ENCODE measurements at places on chromosomes 4 and X.
A peak's percentile ranks its signal among the peaks of the same experiment; 100 is the strongest.

- no peak for DNase-seq
These were observed 22.2 kb downstream of the KANTR start for GRCh38 chrX:53116101-53116500.

GRCh38 chrX:86121916-86122315 is 26.3 kb upstream of the DACH2 start:
- no peak for DNase-seq

DNA sequence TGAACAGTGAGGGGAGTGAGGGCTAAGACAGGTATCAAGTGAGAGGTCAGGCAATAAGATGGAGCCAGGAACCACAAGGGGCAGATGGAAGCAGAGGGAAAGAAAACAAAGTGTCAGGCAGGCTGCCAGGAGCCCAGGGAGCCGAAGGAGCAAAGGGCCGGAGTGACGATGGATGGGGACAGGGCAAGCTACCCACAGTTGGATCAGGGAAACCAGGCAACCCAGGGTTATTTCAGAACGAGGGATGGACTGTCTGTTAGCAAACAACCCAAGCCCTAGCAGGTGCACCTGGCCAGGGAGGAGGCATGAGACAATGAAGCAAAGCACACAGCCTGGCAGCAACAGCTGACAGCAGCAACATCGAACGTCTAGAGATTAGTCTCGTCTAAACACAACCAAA is 39.2 kb downstream of the SEL1L3 start:
- no peak for DNase-seq

GRCh38 chr4:581753-582361 is 5.8 kb upstream of the TMEM271 start:
- no peak for DNase-seq

GRCh38 chrX:10892621-10893225 is 218.4 kb upstream of the HCCS start:
- no peak for DNase-seq

- DNase-seq, result no peak
These were observed 15.0 kb upstream of the PAGE1 start for GRCh38 chrX:49710744-49711319.

DNA sequence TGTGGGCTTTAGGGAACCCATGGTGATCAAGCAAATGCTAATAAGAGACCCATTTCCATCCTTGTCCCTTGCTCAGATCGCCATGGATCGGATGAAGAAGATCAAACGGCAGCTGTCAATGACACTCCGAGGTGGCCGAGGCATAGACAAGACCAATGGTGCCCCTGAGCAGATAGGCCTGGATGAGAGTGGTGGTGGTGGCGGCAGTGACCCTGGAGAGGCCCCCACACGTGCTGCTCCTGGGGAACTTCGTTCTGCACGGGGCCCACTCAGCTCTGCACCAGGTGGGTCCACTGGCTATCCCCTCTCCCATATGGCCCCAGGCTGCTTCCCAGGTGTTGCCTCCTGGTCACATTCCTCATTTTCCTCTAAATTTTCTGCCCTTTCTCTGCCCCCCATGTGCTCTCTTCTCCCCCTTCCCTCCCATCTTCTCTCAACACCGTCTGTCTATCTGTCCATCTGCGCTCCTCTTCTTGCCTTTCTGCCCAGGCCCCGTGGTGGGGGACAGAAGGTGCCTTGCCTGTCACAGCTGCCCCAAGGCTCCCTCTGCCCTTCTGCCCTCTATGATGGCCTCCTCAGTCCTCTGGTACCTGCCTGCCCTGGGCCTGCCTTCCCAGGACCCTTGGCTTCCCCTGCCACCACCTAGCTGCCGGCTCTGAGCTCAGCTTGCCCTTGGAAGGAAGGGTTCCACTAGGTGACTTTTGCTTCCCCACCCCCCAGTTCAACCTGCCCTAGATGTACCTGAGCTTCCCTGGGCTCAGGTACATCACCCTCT is 5.2 kb downstream of the CDK16 start:
- no peak for DNase-seq

DNA sequence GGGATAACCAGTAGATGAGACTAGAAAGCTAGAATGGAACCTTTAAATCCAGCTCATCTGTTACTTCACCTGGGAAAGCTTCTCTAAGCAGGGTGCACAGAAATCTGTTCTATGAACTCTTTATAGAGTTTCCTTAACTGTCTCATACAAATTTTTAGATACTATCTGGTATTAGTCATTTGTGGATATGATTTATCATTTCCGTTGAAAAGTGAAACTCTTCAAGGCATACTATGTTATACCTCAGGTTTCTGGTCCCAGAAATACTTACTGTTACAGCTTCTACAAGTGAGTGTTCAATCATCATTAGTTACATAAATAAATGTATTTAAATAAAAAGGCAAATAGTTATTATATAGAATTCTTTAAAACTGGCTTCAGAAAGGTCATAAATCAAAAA is 298.3 kb upstream of the AGA start:
- no peak for DNase-seq

GRCh38 chrX:35439692-35440091 is 358.4 kb upstream of the MAGEB16 start:
- DNase-seq, result no peak

GRCh38 chrX:115029869-115030570 is 12.6 kb upstream of the IL13RA2 start:
- DNase-seq, result no peak

- DNase-seq, result no peak
These were observed 86.7 kb upstream of the MAGEA4 start for GRCh38 chrX:151825925-151826485.

- no peak for DNase-seq
These were observed 84.3 kb upstream of the PRSS48 start for GRCh38 chr4:151192556-151193235.

DNA sequence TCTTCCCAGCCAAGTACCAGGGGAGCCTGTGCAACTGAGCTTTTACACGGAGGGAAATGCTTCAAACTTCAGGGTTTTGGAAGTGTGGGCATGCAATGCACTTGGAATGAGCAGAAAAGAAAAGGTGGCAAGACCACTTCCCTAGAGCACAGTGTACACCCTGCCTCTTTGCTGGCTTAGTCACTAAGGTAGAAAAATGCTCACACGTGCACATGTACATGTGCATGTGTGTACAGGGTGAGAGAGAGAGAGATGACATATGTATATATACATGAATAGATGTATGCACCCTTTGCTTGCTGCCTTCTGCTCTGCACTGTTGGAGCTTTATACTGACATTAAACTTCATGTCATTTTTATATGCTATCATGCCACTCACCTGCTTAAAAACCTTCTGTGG is 7.9 kb upstream of the KLF3 start:
- no peak for DNase-seq

- DNase-seq, result no peak
These were observed 44.5 kb upstream of the BLTP1 start for GRCh38 chr4:122107680-122108079.

- no peak for DNase-seq
These were observed 54.8 kb downstream of the ZFX start for GRCh38 chrX:24204331-24204730.

GRCh38 chrX:43269201-43269600 is 386.9 kb upstream of the MAOA start:
- DNase-seq, result no peak

DNA sequence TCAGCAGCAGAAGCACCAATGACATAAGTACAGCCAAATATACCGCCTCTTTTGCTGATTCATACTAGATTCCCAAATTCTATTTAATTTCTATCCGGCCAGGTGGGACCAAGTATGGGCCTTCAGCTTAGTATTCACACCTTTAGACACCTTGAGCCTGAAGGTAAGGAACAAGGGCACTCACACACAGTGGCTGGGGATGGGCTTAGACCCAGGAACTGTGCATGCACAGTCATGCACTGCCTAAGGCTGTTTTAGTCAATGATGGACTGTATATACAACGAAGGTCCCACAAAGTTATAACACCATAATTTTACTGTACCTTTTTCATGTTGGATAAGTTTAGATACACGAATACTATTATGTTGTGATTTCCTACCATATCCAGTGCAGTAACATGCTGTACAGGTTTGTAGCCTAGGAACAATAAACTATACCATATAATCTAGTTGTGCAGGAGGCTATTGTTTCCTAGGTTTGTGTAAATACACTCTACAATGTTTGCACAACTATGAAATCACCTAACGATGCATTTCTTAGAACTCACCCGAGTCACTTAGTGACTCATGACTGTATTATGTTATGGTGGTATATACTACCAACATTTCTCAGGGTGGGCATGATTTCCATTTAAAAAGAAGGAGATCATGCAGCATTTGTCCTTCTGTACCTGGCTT is 9.7 kb upstream of the CLNK start:
- no peak for DNase-seq

DNA sequence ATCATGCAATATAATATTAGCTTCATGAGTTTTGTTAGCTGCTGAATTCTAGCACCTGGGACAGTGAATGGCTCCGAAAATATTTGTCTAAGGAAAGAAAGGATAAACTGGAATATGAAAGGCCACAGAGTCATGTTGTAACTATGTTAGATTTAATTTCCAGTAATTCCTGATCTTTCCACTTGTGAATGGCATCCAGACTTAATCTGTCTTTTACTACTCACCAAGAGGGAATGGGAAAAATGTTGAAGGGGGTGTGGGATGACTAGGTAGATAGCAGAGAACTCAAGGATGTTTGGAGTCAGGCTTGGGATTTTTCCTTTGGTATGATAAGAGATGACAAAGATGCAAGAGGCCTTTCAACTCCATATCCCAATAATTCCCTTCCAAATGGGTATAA is 9.4 kb downstream of the ADH6 start:
- DNase-seq, result no peak

GRCh38 chr4:28686618-28687017 is 1826.0 kb downstream of the STIM2 start:
- DNase-seq, result no peak

DNA sequence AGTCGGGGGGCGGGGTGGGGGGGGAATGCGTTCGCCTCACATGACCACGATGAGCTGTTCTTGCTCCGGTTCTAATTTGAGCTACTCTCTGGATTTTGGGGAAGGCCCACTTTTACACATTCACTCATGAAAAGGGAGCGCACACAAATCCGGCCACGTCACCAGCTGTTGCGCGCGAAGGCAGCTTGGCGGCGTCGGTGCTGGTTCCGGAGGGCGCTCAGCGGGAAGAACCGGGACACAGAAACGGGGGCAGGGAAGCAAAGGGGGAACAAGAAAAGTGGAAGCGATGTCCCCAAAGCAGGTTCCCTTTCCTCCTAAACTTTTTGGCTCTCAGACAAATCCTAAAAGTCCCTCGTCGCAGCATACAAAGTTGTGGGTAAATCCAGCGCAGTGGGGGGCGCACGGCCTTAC is 605 bp downstream of the ANXA5 start:
- no peak for DNase-seq

DNA sequence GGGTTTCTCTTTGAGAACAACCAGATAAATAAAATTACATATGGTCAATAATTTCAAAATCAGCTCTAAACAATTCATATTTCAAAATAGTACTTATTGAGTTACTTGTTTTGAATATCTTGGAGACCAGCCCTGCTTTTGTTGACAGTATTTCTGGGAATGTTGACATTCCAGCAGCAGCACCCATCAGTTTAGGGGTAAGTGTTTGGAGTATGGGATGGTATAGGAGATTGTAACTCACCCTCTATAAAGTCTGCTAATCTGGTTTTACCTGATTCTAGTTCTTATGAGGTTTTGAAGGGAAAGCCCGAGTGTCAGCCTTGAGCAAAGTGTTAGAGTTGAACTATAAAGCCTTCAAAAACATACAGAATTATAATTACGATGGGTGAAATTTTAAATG is 139.2 kb upstream of the ANKRD50 start:
- no peak for DNase-seq

DNA sequence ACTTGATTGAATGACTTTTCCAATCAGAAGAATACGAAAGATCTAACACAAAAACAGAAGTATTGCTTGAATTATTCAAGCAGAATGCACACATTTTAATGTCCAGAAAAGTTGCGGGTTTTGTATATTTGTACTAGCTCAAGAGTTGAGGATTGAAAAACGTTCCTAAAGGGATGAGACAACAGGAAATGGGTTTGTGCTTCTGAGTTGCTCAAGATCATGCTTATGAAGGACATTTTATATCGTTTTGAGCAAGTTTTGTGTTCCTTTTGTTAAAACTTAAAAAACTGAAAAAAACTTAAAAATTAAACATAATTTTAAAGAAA is 353 bp upstream of the SMIM10 start:
- no peak for DNase-seq

DNA sequence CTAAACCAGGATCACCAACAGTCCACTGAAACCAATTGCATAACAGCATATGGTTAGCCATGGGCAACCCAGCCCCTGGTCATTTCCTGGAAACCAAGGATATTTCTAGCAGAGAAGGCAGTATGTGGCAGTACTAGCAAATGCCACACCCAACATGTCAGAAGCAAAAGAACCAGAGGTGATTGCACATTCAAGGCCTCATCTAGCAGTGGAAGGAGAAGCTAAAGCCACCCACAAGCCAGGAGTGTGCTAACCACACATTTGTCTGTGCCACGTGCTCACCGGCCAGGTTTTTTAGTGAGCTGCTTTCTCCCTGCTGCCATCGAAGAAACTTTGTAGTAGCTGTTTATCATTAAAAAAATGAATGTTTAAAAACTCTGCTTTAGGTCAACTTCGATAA is 42.0 kb downstream of the TEC start:
- no peak for DNase-seq

- no peak for DNase-seq
These were observed 76.4 kb downstream of the RAPGEF2 start for GRCh38 chr4:159178979-159179969.

DNA sequence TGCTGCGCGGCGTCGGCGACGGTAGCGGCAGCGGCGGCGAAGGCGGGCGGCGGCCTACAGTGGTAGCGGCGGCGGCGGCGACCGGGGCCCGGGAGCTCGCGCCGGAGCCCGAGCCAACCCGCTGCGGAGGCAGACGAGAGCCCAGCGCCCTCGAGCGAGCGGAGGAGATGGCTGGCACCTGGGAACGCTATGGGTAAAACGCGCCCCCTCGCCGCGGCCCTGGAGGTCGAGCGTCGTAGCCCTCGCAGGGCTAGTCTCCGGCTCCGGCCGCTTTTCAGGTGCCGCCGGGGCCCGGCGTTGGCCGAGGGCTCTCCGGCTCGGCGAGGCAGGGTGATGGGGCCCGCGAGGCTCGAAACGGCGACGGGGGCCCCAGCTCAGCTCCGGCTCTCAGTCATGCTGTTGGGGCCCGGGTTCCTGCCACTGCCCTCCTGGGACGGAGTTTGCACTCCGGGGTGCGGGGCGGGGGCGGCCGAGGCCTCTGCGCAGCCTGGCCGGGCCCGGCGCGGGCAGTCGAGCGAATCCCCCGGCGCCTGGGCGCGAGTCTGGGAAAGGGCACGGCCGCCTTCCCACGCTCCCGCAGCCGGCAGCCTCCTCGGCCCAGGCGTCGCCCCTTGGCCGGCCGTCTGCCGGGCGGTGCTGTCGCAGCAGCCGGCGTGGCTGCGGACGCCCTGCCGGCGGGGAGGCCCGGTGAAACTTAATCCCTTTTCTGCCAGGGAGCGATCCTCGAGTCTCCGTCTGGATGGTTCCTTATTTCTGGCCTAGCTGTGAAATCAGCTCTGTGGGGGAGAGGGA is 768 bp downstream of the MID2 start:
- peak; percentile 15 for DNase-seq

GRCh38 chr4:5220028-5220427 is 168.7 kb downstream of the STK32B start:
- no peak for DNase-seq
